ENCODE measurements at places on chromosomes 13 and 19.

GRCh38 chr19:5152767-5153532, 184.0 kb downstream of the KDM4B start:
- no peak for DNase-seq

DNA sequence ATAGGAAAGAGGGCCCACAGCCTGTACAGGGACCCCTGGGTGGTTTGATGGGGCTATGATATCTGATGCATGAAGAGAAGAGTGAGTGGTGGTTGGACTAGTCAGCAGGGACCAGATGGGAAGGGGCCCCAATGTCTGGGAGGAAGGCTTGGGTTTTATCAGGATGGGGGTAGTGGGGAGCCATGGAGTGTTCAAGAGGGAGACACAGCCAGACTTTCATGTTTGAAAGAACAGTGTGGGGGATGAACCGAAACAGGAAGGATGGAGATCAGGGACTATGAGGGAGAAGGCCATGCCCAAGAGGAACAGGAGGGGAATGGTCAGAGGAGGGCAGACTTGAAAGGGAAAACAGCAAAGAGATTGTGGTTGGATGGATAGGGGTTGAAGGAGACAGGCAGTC, 63.1 kb downstream of the UNC13A start:
- no peak for DNase-seq

GRCh38 chr13:106963151-106963550, 395.2 kb upstream of the ARGLU1 start:
- DNase-seq, result no peak

DNA sequence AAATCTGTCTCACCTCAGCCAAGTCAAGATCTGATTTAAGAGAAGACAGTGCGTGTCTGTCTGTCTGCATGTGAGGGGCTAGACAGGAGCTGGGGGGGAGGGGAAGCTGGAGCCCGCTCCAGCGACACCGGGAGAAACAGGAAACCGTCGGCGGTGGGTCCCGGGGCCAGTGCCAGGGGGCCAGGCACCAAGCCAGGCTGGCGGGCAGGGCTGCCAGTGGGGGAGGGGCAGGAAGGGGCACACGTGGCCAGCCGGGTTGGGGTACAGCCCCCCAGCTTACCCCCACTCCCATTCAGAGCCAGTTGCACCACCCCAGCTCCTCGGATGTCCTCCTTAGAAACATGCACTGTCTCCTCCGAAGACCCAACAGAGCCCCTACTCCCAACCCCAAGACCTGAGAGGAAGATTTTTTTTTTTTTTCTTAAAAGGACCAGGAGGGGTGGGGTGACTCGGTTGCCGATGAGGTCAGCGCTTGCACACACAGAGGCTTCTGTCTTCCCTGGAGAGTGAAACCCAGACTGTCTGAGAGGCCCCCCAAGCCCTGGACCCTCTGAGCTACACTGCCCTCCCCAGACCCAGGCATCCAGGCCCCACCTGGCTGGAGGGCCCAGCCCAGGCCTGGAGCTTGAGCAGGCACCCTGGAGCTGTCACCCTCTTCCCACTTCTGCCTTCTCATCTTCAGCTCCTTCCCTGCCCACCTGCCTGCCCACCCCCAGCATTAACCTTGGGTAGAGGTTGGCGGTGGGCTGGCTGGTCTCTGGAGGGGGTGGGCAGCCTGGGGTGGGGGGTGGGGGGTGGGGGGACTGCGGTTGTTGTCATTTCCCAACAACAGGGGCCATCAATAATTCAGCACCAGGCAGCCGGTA, 4.0 kb downstream of the ERF start:
- DNase-seq, result no peak

DNA sequence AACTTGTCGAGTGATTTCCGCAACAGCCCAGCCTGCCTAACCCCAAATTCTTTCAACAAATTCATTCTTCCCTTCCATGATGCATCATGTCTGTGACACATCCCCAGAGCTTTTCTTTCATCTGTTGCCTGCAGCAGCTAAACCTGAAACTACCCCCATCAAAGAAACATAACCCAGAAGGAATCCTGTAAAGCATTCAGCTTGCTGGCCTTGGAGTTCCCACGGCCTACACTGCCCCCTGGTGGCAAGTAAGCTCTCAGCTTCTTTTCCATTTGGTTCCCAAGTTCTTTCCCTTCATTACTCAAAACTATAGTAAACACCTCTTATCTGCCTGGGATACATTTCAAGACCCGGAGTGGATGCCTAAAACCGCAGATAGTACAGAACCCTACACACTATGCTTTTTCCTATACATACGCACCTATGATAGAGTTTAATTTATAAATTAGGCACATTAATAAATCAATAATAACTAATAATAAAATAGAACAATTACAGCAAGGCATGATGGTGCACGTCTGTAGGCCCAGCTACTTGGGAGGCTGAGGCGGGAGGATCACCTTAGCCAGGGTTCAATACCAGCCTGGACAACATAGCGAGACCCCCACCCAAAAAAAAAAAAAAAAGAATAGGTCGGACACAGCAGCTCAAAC, 7.4 kb downstream of the ETHE1 start:
- peak; percentile 73 for DNase-seq

GRCh38 chr13:109400624-109401257, 385.6 kb downstream of the IRS2 start:
- DNase-seq, result no peak

GRCh38 chr19:19480688-19481087, 34.7 kb downstream of the TSSK6 start:
- no peak for DNase-seq

DNA sequence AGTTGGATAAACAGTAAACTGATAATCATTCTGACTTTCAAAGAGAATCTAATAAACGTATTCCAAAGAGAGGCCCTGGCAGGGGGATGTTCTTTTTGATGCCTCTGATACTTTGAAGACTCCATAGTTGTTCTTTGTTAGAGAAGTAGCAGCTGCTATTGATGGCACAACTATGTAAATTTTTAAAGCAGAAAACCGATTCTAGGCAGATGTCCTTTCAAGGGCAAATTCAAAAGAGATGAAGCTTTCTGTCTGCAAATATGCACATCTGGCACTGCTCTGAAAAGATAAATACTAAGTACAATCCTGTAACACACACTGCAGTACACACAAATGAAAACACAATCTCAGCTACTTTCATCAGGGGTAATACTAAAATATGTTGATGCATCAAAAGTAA, 250.1 kb downstream of the VWA8 start:
- DNase-seq, result no peak

GRCh38 chr13:94800423-94800822, 88.1 kb upstream of the SOX21 start:
- no peak for DNase-seq

GRCh38 chr13:73924607-73925006, 209.6 kb downstream of the KLF12 start:
- no peak for DNase-seq

DNA sequence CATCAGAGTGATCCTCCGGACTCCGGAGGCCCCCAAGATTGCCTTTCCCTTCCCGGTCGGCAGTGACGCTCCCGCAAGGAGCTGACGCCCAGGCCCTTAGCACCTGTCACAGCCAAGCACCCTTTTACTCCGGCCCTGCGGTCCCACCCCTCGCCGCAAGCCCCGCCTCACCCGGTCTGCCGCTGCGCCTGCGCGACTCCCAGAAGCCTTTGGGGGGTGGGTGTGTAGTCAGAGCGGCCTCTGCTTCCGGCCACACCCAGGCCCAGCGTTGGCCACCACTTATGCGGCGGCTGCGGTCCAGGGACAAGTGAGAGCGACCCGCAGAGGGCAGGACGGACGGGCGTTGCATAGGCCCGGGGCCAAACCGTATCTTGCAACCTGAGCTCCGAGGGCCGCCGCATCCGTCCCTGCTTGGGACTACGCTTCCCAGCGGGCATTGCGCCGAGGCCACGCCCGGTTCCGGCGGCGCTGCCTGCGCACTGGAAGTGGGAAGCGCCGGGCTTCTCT, 441 bp upstream of the ZFP28 start:
- DNase-seq, result peak; percentile 78

GRCh38 chr13:37144661-37145060, 39.2 kb upstream of the CSNK1A1L start:
- DNase-seq, result no peak

GRCh38 chr13:24119626-24120508, 40.7 kb upstream of the SPATA13 start:
- DNase-seq, result no peak

- peak; percentile 64 for DNase-seq
Observed at GRCh38 chr19:55341171-55341588, 1.5 kb downstream of the KMT5C start.

DNA sequence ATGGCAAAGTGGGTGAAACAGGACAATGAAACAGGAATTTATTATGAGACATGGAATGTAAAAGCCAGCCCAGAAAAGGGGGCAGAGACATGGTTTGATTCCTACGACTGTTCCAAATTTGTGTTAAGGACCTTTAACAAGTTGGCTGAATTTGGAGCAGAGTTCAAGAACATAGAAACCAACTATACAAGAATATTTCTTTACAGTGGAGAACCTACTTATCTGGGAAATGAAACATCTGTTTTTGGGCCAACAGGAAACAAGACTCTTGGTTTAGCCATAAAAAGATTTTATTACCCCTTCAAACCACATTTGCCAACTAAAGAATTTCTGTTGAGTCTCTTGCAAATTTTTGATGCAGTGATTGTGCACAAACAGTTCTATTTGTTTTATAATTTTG, 8.6 kb downstream of the CLN5 start:
- no peak for DNase-seq

DNA sequence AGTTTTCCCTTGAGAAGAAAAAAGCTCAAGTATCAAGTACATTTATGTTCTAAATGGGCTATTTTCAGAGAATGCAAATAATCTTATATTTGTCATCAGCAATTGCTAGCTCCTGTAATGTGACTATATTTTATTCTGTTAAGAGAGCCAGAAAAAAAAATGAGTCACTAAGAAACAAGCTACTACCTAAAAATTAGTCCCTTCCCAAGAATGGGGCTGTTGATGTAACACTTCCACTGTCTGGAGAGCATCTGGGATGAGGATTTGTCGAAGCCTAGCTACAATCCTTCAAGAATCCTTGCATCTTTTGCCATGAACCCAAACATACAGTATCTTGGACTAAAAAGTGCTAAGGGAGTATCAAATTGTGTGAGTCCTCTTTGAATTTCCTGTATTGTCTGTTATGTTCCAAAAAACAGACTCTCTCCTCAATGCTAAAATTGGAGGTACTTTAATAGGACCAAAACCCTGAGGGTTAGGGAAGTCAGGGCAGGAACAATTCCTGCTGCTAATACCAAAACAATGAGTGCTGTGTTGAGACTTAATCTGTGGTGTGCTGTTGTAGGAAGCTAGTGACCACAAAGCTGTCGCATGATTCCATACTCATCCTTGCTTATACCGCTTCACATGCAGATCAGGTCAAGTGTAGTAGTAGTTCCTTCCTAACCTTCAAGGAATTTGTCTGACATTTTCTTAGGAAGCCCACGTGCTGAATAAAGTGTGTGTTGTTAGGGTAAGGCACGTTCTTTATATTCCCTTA, 4.9 kb upstream of the ZC3H13 start:
- DNase-seq, result no peak

DNA sequence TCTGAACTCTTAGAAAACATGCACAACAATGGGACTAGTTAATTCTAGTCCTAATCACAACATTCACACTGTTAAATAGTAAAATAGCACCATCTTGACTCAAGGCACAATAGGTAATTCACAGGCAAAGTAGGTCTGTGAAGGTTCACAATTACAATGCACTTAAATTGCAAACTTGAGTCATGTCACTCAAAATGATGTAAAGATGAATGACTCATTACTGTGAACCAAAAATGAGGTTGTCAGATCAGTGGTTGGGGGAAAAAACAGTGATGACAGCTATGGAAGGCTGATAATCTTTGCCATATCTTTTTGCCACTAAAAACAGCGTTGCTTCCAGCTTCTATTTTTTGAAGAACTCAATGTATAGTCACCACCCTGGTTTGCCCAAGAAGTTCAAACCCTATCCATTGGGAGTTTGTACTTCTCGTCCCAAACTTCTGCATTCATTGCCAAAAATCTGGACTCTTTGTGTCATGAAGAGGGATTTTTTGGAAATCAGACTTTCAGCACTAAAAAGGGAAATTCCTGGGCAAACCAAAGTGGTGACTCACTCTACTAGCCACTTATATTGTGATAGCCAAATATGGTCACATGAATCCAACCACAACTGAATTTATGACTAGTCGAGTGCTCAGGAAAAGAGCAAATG, 200.9 kb upstream of the TMTC4 start:
- DNase-seq, result peak; percentile 5

- DNase-seq, result no peak
Observed at GRCh38 chr13:61138857-61139256, 276.8 kb downstream of the PCDH20 start.

GRCh38 chr19:55283548-55284377, at the start of gene BRSK1:
BRSK1 (plus strand) TSS chr19:55283997; CDS start chr19:55284443, 446 bp downstream.
- peak; percentile 24 for DNase-seq

DNA sequence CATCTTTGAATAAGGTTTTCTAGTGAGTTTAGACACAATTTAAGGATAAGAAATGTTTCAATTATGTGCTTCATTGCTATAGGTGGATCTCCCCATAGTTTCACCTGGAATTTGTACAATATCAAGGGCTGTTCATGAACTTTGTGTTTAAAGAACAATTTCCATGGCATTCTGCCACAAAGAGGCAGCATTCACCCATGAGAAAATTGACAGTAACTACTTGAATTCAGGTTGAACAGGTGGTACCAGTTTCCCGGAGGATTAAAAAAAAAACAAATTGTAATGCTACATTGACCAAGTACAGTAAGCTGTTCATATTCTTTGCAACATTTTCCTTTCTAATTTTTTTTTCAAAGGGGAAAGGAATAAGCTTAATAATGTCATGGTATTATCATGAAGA, 9.1 kb downstream of the SLITRK5 start:
- no peak for DNase-seq

DNA sequence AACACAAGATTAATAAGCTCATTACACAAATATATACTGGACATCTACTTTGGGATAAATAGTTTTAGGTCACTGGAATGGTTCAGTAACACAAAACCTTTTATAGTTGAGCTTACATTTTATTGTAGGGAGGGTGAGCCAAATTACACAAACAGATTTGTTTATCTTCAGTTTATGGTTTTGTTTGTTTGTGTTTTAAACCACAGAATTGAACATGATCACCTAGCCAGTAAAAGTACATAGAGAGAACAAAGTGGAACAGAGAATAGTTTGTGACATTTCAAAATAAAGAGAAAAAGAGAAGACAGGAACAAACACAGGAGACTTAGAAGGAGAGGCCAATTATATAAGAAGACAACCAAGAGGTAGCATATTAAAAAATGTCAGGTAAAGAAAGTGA, 1930.2 kb upstream of the PCDH20 start:
- no peak for DNase-seq

DNA sequence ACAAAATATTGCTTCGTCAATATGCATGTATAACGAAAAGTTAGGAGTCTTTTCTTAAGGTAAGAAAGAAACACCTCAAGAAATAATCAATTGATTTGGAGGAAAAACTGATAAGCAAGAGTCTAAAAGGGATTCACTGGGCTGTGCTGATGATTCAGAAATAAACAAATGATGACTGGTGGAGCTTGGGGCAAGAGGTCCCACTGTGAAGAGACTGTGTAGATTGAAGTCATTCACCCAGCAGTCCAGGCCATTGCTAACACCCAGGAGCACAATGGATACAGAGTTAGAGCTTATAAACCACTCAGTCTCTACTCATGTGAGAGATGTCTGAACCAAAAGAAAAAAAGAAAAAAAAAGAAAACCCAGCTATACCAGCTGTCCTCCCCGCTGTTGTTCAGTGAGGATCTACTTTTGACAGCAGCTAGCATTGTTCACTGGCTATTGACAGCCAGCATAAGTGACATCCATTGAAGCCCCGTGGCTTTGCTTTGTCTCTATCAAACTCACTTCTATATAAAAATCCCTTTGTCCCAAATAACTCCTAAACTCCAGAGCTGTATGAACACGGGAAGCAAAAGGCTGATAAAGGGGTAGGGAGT, 255.5 kb downstream of the KCTD12 start:
- DNase-seq, result no peak

Measured in stimulated activated CD4-positive, alpha-beta T cell treated with anti-CD3 and anti-CD28 coated beads, Interleukin-2, amount 100 ng/mL, for 48 hours (primary cell).